PC-9 (cell line): ENCODE measurements at places on chromosomes 16 and 17. TPM values are rescaled to one million over a fixed set of nuclear protein-coding genes. Genes with fewer than 3 reads are reported as not detected.

SCN4A gene
- 1.4 and 1.7 TPM in 2 replicates for total RNA-seq

PDILT gene
- total RNA-seq: not detected in 2 replicates

PPY gene
- total RNA-seq: not detected in 2 replicates

NPB gene
- 0.83 and 1.1 TPM in 2 replicates for total RNA-seq

PHOSPHO1 gene
- total RNA-seq: not detected in 2 replicates

FBXW10B gene
- 16.2 and 19.9 TPM in 2 replicates for total RNA-seq

MLLT6 gene
- 113 and 127 TPM in 2 replicates for total RNA-seq

KRTAP1-5 gene
- not detected in 2 replicates for total RNA-seq

WNT3 gene
- 11.5 and 14.0 TPM in 2 replicates for total RNA-seq

USH1G gene
- 0.22 and 0.28 TPM in 2 replicates for total RNA-seq

VMO1 gene
- 3.6 and 4.1 TPM in 2 replicates for total RNA-seq

EME1 gene
- total RNA-seq: 18.2 and 21.0 TPM in 2 replicates

CCL2 gene
- total RNA-seq: not detected in 2 replicates

NTN3 gene
- 0.87 and 0.90 TPM in 2 replicates for total RNA-seq

CACNG3 gene
- total RNA-seq: not detected in 2 replicates

GRCh38 chr17:83046448-83047181, 32.8 kb upstream of the METRNL start:
- no peaks in the 10 kb centered on the region for H3K36me3 ChIP-seq
- H3K27ac ChIP-seq: no peak overlapping the region
- no peak overlapping the region for H3K4me3 ChIP-seq
- H3K27me3 ChIP-seq: no peaks in the 10 kb centered on the region
- no peak for DNase-seq
- H3K4me1 ChIP-seq: peaks cover 19% of the 10 kb centered on the region; the same call in 1 of the 2 replicates

DNA sequence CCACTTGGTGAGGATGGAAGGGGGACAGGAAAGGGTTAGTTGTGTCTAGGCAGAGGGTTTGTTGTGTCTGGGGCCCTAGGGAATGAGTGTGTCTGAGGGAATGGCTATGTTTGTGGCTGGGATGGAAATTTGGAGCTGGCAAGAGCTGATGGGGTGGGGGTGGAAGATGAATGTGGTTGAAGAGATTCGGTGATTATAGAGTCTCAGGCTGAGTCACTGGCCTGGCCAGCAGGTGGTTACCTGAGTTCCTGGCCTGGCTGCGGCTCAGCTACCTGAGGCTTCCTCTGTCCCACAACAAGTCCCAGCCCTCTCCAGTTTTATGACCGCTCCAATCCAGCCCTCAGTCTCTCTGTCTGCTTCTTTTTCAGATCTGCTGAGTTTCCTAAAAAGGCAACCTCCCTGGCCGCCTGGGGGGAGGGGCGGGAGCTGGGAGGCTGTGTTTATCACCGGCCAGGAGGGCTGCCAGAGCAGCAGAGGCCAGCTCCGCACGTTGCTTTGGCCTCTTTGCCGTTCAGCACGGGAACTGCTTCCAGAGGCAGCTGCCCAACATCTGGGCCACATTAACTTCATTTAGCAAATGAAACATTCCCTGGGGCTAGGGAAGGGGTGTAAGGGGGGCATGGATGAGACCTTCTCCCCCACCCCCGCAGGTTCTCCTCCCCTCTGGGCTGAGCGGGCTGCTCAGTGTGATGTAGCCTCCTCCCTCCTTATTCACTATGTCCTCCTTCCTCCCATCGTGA, 21.8 kb downstream of the ITGB3 start:
- no peaks in the 10 kb centered on the region for H3K36me3 ChIP-seq
- peak overlapping the region; percentile 66 for H3K27ac ChIP-seq
- peak; percentile 76 for DNase-seq
- H3K4me3 ChIP-seq: no peak overlapping the region
- no peaks in the 10 kb centered on the region for H3K27me3 ChIP-seq
- H3K4me1 ChIP-seq: peaks cover 60% of the 10 kb centered on the region

DNA sequence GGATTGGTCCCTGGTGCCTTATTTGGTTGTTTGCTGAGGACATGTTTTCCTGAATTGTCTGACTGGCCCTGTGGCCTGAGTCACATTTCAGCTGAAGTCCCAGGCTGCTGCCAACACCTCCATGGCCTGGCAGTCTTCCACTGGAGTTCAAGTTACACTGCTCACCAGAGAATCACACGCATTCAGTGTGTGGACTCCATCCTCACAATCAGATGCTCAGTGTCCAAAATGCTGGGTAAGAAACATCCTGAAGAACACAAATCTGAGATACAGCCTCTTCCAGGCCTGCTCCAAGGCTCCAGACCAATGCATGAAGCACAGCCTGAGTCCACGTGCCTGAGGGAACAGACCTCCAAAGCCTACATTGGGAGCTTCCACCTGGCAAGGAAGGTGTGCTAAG, 19.2 kb downstream of the CD300LB start:
- DNase-seq: no peak
- peaks cover 17% of the 10 kb centered on the region; the same call in 1 of the 2 replicates for H3K27me3 ChIP-seq
- H3K36me3 ChIP-seq: no peaks in the 10 kb centered on the region
- no peaks in the 10 kb centered on the region for H3K4me1 ChIP-seq
- no peak overlapping the region for H3K4me3 ChIP-seq

GRCh38 chr16:68237243-68238028, 1.5 kb upstream of the ESRP2 start:
- H3K36me3 ChIP-seq: no peaks in the 10 kb centered on the region; the same call in 1 of the 2 replicates
- peak overlapping the region; percentile 78 for H3K27ac ChIP-seq
- H3K4me3 ChIP-seq: peak overlapping the region; percentile 99

DNA sequence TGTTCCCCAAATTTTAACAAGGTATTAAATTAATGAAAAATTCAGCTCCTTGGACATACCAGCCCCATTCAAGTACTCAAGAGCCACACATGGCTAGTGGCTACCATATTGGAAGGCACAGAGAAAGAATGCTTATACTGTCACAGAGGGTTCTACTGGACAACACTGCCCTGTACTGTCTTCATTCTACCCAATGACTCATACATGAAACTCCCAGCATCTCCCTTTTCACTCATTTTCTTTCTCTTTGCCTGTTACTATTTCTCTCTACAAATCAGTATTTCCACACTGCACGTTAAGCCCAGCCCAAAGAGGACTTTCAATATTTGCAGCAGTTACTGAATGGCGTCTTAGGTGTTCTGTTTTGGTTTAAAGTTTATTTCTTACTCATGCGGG, 72.1 kb upstream of the RCVRN start:
- peaks cover 76% of the 10 kb centered on the region for H3K27me3 ChIP-seq
- no peak for DNase-seq
- H3K4me1 ChIP-seq: no peaks in the 10 kb centered on the region
- H3K27ac ChIP-seq: no peak overlapping the region

DNA sequence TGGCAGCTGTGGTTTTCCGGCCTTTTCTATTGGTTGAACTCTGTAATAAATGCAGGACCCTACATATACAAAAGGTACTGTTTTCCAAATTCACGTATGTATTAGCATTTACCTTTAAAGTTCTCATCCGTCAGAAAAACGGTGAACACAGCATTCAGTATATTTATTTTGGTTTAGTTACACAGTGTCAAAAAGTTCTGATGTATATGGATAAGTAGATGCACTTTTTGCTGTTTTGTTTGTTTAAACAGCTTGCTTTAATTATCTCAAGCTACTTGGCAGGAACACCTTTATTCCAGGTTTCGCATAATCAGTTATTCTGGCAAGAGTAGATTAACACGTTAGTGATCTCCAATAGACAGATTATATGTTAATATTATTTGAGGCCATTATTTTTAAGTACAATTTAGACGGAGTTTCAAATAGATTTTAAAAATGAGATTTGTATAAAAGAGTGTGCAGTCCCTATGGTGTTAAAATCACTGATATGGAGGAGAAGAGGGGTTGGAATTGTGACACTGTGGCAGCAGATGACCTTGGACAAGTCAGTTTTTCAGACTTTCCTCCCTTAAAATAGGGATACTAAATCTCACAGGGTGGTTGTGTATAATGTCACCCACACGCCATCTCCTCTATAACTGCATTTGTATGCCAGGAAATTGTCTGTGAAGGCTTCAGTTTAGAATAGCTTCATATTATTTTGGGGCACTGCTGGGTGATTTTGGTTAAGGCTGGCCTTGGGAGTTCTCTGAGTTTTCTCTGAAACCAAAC, 2.1 kb downstream of the HERPUD1 start:
- peak overlapping the region; percentile 97 for H3K4me3 ChIP-seq
- no peaks in the 10 kb centered on the region for H3K27me3 ChIP-seq
- DNase-seq: no peak
- H3K4me1 ChIP-seq: peaks cover 25% of the 10 kb centered on the region
- peaks cover 52% of the 10 kb centered on the region for H3K36me3 ChIP-seq

DNA sequence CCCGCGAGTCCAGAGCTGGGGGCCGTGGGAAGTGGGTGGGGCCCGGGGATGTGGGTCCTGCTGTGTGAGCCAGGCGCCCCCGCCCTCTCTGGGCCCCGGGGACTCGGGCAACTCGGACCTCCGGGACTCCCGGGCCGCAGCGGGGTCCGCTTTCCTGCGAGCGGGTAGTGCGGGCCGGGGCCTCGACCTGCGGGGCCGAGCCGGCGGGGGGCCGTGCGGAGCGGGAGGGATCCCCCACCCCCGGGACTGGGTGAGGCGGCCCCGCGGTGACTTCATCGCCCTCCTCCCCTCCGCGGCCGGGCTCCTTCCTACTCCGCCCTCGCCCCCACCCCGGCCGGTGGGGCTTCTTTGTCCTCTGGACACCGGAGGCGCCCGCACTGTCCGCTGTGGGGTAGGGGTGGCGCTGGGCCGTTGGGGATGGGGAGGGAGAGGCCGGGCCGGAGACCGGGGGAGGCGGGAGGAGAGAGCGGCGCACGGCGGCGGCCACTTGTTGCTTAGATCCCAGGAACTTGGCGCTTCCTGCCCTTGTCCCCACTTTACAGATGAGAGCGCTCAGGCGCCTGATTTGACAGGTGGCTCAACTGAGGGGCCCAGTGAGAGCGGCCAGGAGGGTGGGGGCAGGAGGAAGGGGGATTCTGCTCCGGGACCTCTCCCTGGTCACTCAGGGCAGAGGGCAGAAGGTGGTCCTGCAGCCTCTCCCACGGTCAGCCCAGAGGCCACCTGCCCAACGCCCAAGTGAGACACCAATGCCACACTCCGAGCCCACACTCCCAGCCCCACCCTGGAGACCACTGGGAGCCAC, 874 bp downstream of the CMTM3 start:
- H3K36me3 ChIP-seq: no peaks in the 10 kb centered on the region
- DNase-seq: peak; percentile 55
- peaks cover 14% of the 10 kb centered on the region for H3K4me1 ChIP-seq
- H3K27me3 ChIP-seq: no peaks in the 10 kb centered on the region

- H3K27me3 ChIP-seq: no peaks in the 10 kb centered on the region
- H3K4me3 ChIP-seq: no peak overlapping the region
- no peak overlapping the region for H3K27ac ChIP-seq
- H3K4me1 ChIP-seq: no peaks in the 10 kb centered on the region
Measured at GRCh38 chr17:13462673-13463124, 139.0 kb downstream of the HS3ST3A1 start.

GRCh38 chr17:81863123-81863675, 2.9 kb upstream of the P4HB start:
- DNase-seq: no peak
- peaks cover 10% of the 10 kb centered on the region; the same call in 1 of the 2 replicates for H3K36me3 ChIP-seq
- H3K27ac ChIP-seq: no peak overlapping the region
- H3K4me3 ChIP-seq: no peak overlapping the region
- H3K4me1 ChIP-seq: no peaks in the 10 kb centered on the region

- H3K4me3 ChIP-seq: peak within 1 kb of the TSS; percentile 59
- H3K4me1 ChIP-seq: peaks cover 22% of the 10 kb centered on the region
- no peaks in the 10 kb centered on the region for H3K36me3 ChIP-seq
- H3K27ac ChIP-seq: 0 out of 2 replicates have a peak within 1 kb of the TSS, but pooled peaks have one; percentile 7
- DNase-seq: peak; percentile 97
- no peaks in the 10 kb centered on the region for H3K27me3 ChIP-seq
Measured at GRCh38 chr17:18857864-18858566, at the start of gene PRPSAP2. TSS of gene PRPSAP2 (plus strand) at chr17:18858131. CDS start at chr17:18865834, 7,703 bp downstream.

DNA sequence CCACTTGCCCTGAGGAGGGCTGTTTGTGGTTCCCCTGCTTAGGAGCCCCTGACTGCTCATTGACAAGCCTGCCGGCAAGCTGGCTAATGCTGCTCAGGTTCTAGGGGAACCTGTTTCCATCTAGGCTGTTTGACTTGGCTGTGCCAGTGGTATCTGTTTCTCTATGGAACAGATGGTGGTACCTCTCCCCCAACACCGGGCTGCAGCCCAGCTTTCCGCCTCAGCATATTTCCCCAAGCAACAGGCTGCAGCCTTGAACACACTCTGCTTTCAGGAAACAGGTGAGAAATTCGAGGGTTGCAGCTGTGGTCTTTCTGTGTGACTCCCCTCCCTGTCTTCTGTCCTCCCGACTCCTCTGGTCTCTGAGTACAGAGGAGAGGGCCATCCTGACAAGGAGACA, 132.3 kb downstream of the TMEM132E start:
- H3K27ac ChIP-seq: no peak overlapping the region
- no peaks in the 10 kb centered on the region for H3K27me3 ChIP-seq
- peaks cover 15% of the 10 kb centered on the region; the same call in 1 of the 2 replicates for H3K4me1 ChIP-seq
- no peaks in the 10 kb centered on the region for H3K36me3 ChIP-seq
- no peak for DNase-seq
